ENCODE measurements at places on chromosomes 12 and 14.
A peak's percentile ranks its signal among the peaks of the same experiment; 100 is the strongest.

DNA sequence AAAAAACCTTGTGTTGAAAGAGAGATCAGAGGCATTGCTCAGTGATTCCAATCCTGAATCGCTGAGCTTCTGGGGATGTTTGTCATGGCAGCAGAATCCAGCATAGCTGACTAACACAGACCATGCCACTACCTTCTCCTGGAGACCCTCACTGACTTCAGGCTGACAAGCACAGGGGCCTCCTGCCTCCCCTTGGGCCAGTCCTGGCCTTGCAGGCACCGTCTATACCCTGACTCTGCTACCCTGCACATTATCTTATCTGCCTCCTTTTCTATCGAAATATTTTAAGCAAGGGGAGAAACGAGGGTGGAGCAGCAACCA is 139.8 kb downstream of the KIF26A start:
- no peak for DNase-seq

- peak; percentile 87 for DNase-seq
Observed at GRCh38 chr14:77459072-77459723, 1.3 kb downstream of the AHSA1 start.

DNA sequence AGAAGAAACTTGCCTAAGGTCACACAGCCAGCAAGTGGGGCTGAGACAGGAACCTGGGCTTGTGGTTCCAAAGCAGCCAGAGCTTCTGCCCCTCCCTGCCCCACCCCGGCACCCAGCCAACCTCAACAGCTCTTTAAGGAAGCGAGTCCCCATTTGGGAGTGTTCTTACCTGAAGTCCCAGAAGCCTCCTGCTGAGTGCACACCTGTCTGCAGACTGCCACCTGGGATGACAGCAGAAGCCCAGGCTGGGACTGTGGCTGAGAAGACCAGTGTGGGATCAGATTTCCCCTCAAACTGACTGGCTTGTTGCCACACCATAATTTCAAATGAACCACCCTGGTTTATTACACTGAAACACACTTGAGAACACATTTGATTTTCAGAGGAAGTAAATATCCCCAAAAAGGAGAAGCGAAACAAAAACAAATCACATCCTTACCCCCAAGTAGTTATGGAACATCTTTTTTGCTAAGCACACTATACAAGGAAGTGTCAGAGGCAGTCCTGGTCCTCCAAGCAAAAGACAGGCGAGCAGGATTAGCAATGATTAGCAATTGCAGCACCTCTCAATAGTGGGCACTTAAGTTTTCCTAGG is 6.3 kb upstream of the RIN3 start:
- DNase-seq, result no peak

DNA sequence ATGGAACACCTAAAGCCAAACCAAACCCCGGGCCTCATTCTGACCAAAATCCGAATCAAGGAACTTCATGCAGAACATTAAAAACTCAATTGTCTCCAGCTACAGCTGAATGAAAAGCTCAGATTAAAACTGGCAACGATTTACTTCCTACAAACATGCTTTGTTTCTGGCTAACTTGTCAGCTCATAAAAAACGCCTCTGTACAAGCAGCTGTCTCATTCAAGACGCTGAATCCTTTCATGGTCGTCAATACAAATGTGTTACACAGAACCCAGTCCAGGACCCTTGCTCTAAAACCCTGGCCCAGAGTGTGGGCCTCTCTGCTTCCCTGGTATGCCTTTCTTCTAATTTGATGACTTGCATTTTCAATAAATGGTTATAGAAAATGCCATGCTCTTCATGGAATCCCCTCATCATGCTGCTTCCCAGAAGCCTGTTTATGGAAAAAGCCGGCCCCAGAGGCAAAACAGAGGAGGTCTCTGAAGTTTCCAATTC is 183.1 kb downstream of the PHLDA1 start:
- peak; percentile 7 for DNase-seq

- DNase-seq, result no peak
Observed at GRCh38 chr14:99730876-99731546, 46.9 kb downstream of the CYP46A1 start.

DNA sequence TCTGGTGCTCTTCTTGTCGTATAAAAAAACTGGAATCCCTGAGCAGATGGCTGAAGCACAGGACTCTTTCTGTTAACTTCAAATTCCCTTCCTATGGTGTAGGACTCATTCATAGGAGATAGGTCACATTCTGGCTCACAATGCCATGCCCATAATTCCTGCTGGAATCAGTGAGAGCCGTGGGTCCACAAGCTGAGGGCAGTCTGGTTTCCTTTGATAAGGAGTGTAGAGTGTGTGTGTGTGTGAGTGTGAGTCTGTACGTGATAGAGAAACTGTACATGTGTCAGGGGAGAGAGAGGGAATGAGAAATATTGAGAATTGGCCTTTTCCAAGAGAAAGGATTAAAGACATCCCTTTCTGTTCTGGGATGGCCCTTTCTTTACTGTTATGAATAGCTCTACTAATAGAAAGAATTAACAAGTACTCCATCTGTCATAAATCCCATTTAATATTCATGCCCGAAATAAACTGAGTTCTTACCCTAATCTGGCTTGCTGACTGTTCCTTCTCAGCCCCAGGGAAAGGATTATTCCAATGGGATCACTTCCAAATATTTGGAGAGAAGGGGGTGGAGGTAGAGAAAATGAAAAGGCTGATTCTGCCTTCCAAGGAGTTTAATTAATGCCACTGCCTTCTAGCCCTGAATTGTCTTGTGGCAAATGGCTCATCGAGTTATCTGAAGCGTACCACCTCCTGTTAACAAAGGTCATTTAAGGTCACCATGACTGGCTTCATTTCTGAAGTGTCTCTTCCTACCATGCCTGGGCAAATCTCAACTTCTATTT is 79.0 kb downstream of the TMX1 start:
- DNase-seq, result no peak

GRCh38 chr14:71741241-71741640 is 191.0 kb upstream of the RGS6 start:
- DNase-seq, result no peak

DNA sequence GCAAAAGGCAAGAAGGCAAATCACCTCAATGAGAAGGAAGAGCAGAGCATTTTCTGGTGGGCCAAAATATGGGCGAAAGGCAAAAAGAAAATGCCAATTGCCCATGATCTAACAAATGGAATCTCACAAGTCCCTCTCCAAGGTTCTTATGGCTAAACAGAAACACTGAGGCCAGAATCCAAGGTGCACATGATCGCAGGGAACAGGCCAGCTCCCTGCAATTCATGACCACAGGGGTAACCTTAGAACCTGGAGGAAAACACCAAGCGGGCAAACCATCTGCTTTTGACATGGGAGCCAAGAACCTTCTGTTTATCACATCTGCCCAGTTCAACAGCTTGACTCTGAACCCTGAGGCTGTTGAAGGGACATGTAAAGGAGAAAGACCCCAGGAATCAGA is 60.0 kb downstream of the NT5DC3 start:
- no peak for DNase-seq

DNA sequence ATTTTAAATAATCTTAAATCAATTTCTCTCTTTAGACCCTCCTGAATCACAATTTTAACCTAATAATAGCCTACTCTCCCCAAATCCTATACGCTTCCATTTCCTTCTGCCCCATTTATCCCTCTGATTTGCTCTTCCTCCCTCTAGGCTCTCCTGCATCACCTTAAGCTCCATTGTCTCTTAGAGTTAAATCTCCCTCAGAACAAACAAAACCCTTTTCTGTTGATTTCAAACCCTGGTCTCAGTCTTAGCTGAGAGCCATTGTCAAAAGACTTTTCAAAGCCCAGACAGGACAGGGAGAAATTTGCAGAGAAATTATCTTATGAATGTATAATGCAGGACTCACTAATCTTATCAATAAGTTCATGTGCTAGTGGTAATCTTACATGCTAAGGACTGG is 106.1 kb downstream of the C12orf75 start:
- DNase-seq, result no peak

GRCh38 chr12:132204793-132205270 is 60.6 kb downstream of the NOC4L start:
- DNase-seq, result no peak

DNA sequence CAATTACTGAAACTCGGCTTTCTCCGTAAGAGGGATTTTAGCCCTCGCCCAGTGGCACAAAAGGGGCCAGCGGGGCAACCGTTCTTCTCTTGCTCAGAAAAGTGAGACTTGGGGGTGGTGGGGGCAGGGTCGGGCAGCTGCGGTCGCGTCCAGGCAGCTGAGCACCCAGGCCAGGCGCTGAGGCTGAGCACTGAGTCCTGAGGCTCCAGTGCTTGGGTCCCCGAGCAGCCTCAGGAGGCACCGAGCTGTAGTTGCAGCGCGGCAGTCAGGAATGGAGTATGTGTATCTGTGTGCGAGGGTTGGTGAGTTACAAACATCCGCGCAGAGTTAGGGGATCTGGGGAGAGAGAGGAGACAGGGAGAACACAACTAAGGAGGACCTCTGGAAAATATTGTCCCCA is 4.1 kb upstream of the HOXC6 start:
- DNase-seq, result no peak

DNA sequence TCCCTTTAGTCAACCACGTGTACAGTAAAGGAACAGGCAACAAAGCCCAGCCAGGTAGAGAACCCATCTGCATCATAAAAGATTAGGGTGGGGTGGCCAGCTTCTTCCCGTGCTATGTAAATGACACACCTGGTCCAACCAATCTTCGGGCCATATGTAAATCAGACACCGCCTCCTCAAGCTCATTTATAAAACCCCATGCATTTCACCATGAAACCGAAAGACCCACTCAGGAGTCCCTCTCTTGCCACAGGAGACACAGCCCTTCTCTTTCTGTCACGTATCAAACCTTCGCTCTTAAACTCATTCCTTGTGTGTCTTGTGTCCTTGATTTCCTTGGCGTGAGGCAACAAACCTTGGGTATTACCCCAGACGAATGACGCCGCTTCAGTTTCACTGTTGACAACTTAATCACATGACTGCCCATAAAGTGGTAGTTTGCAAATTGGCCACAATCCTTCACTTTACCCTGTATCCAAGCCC is 59.8 kb upstream of the TBPL2 start:
- DNase-seq, result no peak

GRCh38 chr12:127558361-127558760 is 708.6 kb upstream of the TMEM132C start:
- DNase-seq, result no peak

DNA sequence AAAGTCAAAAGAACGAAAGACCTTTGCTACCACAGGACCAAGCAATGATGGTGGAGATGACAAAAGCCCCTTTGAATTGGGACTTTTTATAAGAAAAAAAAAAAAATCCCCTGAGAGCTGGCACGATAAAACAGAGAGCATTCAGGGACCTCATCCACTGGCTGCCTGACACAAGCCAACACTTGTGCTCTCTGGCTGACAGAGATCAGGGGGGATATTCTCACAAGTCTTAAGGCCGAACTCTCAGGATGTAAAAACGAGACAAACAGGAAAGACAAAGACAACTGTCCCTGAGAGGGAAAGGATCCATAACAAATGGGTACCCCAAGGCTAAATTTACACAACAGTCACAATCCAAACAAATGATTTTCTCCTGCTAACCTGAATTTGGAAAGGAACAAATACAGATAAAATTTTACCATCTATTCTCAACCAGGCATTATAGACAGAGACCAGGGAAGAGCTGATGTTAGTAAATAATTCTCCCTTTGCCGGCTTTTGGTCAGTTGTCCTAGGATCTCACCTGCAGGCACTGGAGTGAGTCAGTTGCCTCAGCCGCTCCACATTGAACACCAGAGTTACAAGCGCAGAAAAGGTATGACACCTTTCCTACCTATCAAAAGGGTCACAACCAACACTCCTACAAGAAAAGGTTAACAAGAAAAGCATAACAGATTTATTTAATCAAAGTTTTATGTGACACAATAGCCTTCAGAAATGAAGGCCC is 37.9 kb upstream of the GARIN6 start:
- DNase-seq, result no peak

DNA sequence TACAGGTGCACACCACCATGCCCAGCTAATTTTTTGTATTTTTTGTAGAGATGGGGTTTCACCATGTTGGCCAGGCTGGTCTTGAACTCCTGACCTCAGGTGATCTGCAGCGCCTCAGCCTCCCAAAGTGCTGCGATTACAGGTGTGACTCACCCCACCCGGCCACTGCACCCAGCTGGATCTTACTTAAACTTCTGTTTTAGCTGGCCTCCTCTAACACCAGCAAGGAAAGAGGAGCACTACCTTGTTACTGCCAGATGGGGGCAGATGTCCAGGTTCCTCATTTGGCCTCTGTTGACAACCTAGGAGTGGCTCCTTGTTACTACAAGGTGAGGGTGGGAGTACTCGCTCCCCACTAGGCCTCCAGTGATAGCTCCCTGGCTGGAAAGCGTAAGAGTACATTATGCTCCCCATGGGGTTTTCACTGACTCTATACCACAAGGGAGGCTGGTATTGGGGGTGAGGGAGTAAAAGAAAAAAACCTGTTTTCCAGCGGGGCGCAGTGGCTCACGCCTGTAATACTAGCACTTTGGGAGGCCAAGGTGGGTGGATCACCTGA is 13.2 kb upstream of the ARF6 start:
- DNase-seq, result peak; percentile 79

- DNase-seq, result no peak
Observed at GRCh38 chr14:75568791-75569190, 9.6 kb upstream of the FLVCR2 start.

DNA sequence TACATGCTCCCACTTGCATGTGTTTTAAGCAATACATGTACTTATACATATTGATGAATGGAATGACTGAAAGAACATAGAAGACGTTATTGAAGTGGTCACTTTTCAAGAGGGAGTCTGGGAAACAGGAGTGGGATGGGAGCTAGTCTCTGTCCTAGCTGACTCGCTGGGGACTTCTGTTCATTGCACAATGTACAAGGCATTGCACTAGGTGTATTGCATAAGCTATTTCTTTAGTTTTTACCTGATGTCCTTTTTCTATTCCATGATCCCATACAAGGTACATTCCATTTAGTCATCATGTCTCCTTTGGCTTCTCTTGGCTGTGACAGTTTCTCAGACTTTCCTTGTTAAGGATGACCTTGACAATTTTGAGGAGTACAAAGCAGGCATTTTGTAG is 4.0 kb upstream of the MYO1H start:
- DNase-seq, result no peak

DNA sequence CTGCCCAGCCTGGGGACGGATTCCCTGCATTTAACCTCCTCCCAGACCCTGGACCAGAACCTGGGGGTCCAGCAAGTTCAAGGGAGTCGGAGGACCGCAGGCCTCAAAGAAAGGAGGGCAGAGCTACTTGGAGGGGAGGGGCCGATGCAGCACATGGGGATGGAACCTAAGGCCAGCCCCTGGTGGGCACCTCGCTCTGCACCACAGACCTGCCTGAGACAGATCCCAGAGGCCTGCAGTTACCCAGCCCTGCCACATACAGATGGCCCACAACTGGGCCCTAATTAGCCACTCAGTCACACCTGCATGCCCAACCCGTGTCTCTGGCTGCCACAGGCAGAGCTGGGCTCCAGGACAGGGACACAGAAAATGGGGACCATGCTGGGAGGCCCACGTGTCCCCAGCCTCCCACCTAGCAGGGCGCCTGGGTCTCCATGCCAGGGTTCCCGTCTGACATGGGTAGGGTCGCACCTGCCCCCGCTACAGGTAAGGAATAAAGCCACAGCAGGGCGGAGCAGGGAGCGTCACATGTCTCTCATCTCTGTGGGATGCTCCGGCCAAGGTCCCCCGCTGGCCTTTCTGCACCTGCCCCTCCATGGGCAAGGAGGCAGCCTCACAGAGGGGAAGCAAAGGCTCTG is 16.7 kb downstream of the AKT1 start:
- DNase-seq, result no peak

All from A673 (cell line).